ENCODE measurements at places on chromosomes 12 and 14.

DNA sequence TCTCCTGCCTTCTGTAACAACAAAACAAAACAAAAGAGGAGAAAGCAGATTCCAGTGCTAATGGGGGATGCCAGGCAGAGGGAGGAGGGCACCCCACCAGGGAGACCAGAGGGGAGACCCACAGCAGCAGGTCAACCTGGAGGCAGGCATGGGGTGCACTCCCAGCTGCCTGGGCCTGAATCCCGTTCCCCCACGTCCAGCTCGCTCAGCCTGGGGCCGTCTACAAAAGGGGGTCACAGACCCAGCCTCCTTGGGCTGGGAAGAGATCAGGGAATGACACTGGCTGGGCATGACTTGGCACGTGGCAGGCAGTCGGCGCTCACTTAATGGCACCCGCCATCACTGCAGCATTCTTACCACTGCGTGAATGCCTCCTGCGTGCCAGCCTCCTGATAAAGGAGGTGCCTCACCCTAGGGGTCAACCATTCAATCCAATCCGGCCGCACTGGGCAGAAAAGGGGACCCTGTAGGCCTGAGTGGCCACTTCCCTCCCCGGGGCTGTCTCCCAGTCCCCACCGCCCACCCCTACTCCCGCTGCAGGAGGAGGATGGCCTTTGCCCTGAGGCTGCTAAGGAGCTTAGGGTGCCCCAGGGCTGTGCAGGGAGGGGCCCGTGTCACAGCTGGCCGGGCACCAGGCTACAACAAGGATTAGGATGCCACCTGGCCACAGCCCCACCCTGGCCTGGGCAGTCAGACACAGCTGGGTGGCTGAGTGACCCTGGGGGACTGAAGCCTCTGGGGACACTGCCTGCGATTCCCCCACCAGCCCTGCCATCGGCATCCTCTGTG, 87.5 kb downstream of the NCOR2 start:
- no peak for DNase-seq

DNA sequence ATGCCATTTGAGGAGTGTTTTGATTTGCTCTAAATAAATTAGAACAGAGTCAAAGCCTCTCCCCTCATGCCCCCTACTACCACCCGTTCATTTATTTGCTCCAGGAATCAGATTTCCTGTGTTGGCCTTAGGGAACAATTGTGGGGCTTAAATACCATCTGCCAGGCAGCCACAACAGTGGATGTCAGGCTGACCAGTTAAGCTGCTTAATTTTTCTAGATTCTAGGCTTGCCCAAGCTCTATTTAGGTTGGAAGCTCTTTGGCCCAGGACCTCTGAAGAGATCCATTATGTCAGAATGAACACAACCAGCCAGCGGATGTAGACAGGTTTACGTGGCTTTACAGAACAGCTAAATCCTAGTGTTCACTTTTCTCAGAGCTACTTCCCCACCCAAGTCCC, 1.0 kb upstream of the TIMELESS start:
- no peak for DNase-seq

- DNase-seq: no peak
Measured at GRCh38 chr12:92737855-92738850, 35.4 kb downstream of the PLEKHG7 start.

- no peak for DNase-seq
Measured at GRCh38 chr12:95205016-95205624, 12.1 kb downstream of the FGD6 start.

GRCh38 chr14:69405762-69406161, 7.3 kb downstream of the SLC39A9 start:
- no peak for DNase-seq

DNA sequence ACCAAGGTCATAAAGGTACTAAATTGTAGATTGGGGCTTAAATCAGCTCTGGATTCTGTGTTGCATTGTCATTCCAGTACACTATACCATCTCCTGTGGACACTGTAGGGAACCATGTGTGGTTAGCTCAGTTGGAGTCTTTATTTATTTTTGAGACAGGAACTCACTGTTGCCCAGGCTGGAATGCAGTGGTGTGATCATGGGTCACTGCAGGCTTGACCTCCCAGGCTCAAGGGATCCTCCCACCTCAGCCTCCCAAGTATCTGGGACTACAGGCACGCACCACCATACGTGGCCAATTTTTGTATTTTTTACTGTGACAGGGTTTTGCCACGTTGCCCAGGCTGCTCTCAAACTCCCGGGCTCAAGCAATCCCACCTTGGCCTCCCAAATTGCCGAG, 6.7 kb downstream of the PAPOLA start:
- DNase-seq: no peak

GRCh38 chr12:82407481-82407880, 49.2 kb downstream of the METTL25 start:
- no peak for DNase-seq

GRCh38 chr12:2509137-2509536, 285.6 kb upstream of the FKBP4 start:
- no peak for DNase-seq

DNA sequence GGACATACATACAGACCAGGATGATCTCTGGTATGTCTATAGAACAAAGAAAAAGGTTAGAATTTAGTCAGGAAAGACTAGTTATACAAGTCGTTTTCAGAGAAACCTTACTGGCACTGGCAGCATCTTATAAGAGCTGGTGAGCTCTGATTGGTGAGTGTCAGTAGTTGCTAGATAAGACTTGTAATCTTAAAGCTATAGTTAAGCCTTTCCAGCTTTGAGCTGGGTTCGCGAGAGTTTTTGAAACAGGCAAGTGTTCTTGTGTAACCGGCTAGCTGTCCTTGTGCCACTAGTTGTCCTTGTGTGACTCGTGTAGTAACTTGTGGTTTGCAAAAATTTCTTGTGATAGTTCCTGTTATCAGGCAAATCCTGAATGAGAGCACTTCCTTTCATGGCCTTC, 740.9 kb downstream of the GALC start:
- DNase-seq: no peak

- no peak for DNase-seq
Measured at GRCh38 chr12:55822228-55822627, 4.4 kb downstream of the ORMDL2 start.

GRCh38 chr12:21065845-21066244, 65.1 kb upstream of the SLCO1B1 start:
- DNase-seq: no peak

GRCh38 chr12:92234533-92234932, 88.9 kb upstream of the BTG1 start:
- no peak for DNase-seq

GRCh38 chr14:95830386-95830785, 46.2 kb upstream of the TUNAR start:
- DNase-seq: no peak

- no peak for DNase-seq
Measured at GRCh38 chr12:19525274-19525673, 86.0 kb downstream of the AEBP2 start.

- DNase-seq: no peak
Measured at GRCh38 chr12:102120886-102121285, 903 bp downstream of the PARPBP start.

- no peak for DNase-seq
Measured at GRCh38 chr14:51269634-51270033, 29.6 kb downstream of the TMX1 start.
